ENCODE measurements at places on chromosomes 5 and 9.
A peak's percentile ranks its signal among the peaks of the same experiment; 100 is the strongest.

- no peak for DNase-seq
Observed at GRCh38 chr5:57495285-57496086, 12.9 kb upstream of the ACTBL2 start.

- no peak for DNase-seq
Observed at GRCh38 chr9:78575081-78575480, 278.2 kb downstream of the PSAT1 start.

DNA sequence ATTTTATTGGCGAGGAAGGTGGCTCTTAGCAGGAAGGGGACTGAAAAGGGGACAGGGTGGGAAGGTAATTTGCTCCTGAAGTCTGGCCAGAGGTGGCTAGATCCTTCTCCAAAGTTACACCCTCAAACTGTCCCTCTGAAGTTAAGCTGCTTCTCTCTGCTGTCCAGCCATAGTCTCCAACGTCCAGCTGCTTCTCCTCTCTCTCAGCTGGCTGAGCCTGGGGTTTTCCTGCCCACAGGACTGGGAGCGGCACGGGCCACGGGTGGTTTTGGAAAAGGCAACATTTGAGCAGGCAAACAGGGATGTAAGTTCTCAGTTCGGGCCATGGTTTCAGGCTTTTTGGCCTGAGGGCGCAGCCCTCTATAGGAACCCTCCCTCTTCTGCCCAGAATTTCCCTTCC is 128.3 kb downstream of the YIPF5 start:
- DNase-seq, result no peak

- no peak for DNase-seq
Observed at GRCh38 chr5:120368923-120369715, 95.0 kb upstream of the PRR16 start.

DNA sequence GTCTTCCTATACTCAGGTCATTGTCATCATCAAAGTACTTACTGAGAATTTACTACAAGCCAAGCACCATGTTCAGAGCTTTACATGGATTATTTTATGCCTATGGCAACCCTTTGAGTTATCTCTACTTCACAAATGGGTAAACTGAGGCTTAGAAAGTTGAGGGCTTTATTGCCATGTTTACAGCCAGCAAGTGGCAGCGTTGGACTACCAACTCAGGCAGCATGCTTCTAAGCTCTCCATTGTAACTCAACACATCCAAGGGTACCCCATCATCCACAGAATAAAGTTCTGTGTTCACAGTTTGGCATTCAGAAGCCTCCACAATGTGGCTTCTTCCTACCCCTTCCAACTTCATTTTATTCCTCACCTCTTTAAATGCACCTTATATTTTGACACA is 422.6 kb upstream of the GRIA1 start:
- DNase-seq, result no peak

- no peak for DNase-seq
Observed at GRCh38 chr9:71637375-71637774, 130.9 kb downstream of the CEMIP2 start.

GRCh38 chr5:95358848-95359247 is 32.3 kb upstream of the FAM81B start:
- no peak for DNase-seq

DNA sequence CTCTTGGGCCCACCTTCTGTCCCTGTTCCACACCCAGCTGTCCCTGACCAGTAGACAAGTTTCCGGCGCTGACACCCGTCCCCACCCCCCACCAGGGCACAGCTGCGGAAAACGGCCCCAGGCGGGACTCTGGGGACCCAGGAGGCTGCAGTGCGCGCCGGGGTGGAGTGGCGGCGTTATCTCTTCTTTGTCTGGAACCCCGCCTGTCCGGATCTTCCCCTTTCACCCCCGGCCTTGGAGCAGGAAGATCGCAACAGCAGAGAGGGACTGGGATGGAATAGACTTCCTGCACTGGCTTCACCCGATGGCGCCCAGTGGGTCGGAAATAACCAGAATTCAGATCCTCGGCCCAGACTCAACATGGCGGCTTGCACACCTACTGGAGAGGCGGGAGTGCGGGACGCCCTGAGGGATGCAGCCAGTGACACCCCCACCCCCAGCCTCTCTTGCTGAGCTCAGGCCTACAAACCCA is 4.7 kb downstream of the PAX5 start:
- no peak for DNase-seq

DNA sequence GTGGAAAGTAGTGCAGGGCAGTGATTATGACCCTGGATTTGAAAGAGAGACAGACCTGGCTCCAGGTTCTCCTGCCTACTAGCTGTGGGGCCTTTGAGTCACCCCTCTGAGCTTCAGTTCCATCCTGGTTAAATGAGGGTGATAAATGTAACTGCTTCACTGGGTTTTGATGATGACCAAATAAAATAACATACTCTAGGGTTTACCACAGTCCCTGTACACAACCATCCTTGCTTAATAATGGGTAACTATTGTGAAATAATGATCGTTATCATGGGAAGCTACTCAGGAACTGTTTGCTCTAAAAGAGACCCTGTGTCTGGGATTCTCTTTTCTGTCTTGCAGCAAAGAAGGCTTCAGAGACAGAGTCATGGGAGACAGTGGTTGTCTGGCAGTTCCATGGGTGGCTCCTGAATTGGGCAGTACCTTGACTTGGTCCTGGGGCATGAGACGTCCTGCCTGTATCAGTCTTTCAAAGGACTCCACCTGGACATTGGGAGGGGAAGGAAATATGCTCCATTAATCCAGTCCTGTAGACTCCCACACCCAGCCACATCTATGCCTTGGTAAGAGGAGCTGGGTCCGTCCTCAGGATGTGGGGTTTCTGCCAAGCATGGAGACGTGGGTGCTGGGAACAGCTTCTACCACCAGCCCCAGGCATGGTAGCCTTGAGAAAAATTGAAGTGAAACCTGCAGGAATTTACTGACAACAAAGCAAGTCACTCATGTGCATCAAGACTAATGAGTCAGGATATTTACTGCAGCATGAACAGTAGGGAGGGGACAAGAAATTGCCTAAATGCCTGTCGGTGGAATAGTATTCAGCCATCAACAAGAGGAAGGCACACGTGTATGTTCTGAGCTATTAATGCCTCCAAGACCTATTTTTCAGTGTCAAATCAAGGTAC is 23.4 kb downstream of the AKNA start:
- no peak for DNase-seq

- no peak for DNase-seq
Observed at GRCh38 chr9:133347515-133347984, 381 bp downstream of the MED22 start.

- DNase-seq, result no peak
Observed at GRCh38 chr9:91130796-91131318, 230.9 kb downstream of the AUH start.

- no peak for DNase-seq
Observed at GRCh38 chr5:139962445-139962844, 80.7 kb downstream of the NRG2 start.

DNA sequence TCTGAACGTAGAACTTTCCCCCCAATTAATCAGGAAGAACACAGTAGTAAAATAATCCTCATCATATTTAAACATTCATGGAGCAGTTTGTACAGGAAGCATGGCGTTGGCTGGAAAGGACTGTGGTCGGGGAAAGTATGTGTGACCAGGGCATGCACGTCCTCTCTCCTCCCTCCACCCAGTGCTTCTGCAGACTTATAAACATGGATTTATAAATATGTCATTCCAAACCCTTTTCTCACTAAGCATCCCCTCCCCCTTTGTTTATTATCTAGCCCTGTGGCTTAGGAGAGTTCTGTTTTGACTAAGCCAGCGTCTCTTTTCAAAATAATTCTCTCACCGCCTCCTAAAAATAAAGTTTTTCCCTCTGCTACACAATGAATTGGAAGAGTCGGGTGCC is 70.4 kb upstream of the DAP start:
- DNase-seq, result peak; percentile 55

DNA sequence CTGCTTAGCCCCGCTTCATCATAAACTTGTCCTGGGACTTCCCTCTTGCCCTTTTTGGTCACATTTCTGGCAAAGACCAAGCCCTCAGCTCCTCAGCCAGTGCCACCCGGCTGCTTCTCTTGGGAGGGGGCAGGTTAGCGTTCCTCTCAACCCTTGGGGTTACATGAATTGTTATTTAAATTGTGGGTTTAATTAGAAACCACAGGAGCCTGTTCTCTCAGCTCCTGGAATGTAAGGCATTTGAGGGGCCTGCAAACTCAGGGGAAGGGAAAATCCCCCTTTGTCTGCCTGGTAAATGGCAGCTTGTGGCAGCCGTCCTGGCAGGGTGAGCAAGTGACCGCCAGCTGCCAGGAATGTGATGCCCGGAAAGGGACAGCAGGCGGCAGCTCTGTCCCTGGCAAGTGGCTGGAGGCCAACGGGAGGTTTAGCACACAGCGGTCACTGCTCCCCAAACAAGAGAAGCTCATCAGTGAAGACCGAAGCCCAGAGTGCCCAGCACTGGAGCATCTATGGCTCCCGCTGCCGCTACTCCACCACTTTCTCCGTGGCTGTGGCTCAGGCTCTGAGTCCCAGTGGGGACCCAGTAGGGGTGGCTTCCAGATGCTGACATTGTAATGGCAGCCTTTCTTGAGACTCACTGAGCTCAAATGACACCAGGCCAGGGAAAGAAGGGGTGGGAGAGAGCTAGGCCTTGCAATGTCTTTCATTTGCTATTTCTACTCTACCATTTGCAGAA is 51.7 kb downstream of the SHB start:
- no peak for DNase-seq

Measured in HFF-Myc (cell line).